ENCODE measurements at places on chromosomes 1 and 21.
A peak's percentile ranks its signal among the peaks of the same experiment; 100 is the strongest.

- DNase-seq, result no peak
Observed at GRCh38 chr1:77068013-77068412, 151.2 kb downstream of the PIGK start.

- no peak for DNase-seq
Observed at GRCh38 chr1:38778051-38778450, 81.5 kb downstream of the RRAGC start.

DNA sequence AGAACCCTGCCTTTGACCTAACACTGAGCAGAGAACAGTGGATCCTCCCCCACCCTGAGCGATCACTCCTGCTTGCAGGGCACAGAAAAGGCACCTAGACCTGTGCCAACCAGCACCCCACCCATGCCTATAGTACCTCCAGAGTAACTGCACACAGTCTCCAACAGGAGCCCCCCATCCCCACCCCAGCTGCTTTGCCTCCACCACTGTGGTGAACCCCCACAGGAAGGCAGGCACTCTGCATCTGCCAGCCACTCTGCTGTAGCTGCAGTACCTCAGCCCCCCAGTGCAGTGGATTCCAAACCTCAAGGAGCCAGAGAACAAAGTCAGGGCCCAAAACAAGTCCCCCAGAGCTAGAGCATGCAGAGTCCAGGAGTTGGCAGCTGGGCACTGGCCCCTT is 10.7 kb downstream of the SPATC1L start:
- no peak for DNase-seq

- DNase-seq, result no peak
Observed at GRCh38 chr1:53031732-53032131, 30.3 kb upstream of the PODN start.

DNA sequence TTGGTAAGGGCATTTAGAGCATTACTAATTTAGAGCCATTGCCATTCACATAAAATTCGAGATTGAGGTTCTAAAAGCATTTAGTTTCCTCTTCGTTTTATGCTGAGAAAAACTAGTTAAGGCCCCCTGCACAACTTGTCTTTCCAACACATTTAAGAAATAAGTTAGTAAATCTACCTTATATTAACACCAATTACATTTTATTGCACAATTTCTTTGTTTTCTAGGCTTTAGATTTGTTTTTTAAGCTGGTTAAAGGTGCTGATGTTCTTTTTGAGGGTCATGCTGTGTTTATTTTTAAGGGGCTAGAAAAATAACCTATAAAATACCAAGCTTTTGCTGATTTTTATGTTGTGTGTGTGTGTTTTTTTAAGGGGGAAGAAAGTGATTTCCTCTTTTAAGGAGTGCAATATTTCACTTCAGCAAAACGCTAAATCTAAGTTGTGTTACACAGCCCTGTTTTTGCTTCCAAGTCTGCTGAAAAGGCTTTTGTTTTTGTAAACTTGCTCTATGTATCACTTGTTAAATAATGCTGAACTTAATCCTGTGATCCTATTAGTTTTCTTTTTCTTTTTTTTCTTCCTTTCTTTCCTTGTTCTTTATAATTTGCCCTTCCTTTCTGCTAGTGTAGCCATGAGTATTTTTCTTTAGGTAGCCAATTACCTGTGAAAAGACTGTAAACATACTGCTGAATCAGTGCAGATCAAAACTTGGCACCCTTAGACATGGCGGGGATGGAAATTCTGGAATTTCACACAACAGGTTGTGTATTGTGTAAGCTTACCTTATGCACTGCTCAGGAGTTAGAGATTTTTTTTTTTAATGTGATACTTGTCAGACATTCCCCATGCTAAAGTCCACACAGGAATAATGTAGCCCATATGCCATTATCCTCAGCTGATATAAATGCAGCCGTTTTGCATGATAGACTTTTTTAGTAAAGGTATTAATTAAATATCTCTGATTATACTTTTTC is 1.5 kb downstream of the CEPT1 start:
- no peak for DNase-seq

- DNase-seq, result peak; percentile 2
Observed at GRCh38 chr1:121516234-121516967, 331.6 kb downstream of the SRGAP2C start.

DNA sequence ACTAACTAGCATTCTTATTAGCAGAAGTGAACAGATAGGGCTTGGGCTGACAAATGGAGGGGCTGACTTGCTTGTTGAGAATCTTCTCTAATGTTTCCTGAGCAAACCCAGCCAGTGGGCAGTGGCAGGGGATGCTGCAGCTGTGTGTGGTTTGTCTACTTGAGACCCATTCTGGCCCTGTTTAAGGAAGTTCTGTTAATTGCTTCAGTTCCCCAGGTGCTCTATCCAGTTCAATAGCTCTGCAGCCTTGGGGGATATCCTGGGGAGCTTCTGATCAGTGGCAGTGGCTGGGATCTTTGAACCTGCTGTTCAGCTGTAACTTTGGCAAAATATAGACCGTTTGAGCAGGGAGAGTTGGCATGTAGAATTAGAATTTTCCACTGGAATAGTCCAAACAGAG is 137.4 kb downstream of the ZNF326 start:
- DNase-seq, result no peak

- DNase-seq, result no peak
Observed at GRCh38 chr1:203564024-203564423, 62.6 kb upstream of the ATP2B4 start.

GRCh38 chr1:221622389-221622788 is 119.5 kb downstream of the DUSP10 start:
- DNase-seq, result no peak

DNA sequence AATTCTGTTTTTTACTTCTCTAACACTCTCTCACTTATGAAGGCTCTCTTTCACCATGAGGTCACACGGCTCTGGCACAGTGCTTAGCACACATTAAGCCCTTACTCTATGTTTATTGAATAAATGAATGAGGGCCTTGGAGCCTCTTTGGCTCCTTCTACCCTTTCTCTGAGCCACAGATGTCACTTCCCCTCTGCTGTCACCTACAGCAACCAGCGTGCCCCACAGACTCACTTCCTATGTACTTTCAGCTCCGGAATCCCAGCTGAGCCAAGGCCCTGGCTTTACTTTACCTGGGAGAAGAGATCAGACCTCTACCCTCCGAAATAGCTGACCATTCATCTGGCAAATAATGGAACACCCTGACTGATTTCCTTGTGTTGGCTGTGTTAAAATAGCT is 53.7 kb upstream of the HMCN1 start:
- DNase-seq, result no peak

DNA sequence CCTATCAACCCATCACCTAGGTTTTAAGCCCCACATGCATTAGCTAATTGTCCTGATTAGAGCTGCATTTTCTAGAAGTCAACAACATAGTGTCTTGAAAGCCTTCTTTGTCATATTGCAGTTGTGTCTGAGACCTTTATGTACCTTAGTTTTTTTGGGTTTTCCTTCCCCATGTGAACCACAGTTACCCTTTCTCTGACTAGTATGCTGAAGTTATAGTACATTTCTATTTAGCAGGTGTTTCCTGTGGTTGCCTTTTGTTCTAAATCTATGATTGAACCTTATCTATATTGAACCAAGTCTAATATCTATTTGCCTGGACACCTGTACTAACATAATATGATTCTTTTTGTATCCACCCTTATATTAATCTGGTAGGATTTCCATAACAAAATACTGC is 135.6 kb downstream of the ST6GALNAC3 start:
- no peak for DNase-seq

- DNase-seq, result no peak
Observed at GRCh38 chr1:90708236-90708786, 8.8 kb downstream of the BARHL2 start.

DNA sequence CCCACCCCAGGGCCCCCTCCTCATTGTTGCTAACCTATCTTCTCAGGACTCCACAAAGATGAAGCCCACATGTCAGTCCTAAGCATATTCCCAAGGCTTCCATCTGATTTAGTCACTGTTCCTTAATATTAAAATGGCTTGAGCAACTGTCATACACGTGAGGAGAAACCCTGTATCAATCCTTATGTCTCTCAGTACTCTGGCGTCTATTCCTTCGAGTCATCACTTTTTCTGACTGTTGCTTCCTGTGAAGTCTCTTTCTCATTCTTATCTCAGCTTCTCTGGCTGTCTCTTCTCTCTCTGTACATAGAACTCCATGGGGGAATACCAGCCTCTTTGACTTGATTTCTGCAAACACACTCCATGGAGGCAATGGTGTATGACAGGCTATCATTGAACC is 98.4 kb downstream of the C4BPA start:
- no peak for DNase-seq

DNA sequence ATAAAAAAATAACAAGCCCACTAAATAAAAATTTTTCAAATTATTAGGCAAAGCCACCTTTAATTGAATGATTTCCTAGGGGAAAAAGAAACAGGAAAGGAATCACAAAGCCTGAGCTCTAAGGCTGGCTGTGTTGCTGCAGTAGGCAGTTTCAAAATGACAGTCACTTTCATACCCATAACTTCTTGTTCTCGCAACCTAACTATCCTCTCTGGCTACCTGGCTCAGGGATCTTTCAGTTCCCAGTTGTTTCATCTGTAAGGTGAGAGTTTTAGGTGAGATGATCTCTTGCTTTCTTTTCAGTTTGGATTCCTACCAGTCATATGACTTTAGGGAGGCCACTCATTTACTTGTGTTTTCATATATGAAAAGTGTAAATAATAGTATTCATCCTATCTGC is 226.1 kb downstream of the ASTN1 start:
- DNase-seq, result no peak

- no peak for DNase-seq
Observed at GRCh38 chr1:22021061-22021460, 19.6 kb downstream of the CELA3A start.

- DNase-seq, result no peak
Observed at GRCh38 chr1:171173069-171173468, 12.0 kb upstream of the FMO2 start.

DNA sequence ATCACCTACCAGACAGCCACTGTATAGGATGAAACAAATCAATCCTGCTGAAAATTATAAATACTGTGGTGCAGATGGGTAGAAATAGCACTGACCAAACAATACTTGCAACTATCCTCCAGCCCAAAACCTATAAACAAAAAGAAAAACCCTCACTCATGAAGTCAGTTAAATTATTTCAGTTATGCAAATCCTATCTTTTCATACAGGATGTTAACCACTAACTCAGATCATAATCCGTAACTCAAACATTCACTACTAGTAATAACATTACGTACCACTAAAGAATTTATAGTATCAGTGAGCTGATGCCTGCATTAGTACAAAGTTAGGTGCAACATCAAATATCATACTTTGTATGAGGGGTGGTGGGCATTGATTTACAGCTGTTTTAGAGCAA is 2.6 kb downstream of the NDC1 start:
- DNase-seq, result no peak

GRCh38 chr1:2646837-2647236 is 14.0 kb upstream of the MMEL1 start:
- no peak for DNase-seq

DNA sequence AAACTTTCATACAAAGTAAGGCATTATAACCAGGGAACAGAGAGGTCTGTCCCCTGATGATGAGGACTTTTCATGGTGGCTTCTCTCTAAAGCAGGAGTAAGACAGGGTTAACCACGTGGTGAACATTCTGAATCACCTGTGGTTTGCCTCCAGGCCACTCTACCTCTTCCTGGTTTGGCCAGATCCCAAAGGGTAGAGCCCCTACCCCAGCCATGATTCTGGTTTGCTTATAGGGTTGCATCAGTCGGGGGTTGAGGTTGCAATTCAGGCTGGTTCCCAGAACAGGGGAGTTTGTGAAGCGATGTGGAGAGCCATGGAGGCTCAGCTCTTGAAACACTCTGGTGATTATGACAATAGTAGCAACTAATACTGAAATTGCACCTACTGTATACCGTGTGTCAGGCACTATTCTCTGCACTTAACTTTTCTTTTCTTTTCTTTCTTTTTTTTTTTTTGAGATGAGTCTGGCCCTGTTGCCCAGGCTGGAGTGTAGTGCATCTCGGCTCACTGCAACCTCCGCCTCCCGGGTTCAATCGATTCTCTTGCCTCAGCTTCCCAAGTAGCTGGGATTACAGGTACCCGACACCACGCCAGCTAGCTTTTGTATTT is 8.3 kb downstream of the CNR2 start:
- DNase-seq, result no peak

GRCh38 chr1:94479682-94480081 is 61.5 kb downstream of the ABCD3 start:
- DNase-seq, result no peak

- no peak for DNase-seq
Observed at GRCh38 chr1:92310185-92310597, 11.3 kb downstream of the RPAP2 start.

GRCh38 chr21:26679284-26679683 is 106.2 kb upstream of the CYYR1 start:
- DNase-seq, result no peak

- DNase-seq, result peak; percentile 41
Observed at GRCh38 chr1:154609398-154610380, 1.7 kb upstream of the ADAR start.

- no peak for DNase-seq
Observed at GRCh38 chr1:3555131-3555920, 56.0 kb downstream of the MEGF6 start.

GRCh38 chr1:236514703-236515442 is 8.9 kb upstream of the LGALS8 start:
- DNase-seq, result no peak

DNA sequence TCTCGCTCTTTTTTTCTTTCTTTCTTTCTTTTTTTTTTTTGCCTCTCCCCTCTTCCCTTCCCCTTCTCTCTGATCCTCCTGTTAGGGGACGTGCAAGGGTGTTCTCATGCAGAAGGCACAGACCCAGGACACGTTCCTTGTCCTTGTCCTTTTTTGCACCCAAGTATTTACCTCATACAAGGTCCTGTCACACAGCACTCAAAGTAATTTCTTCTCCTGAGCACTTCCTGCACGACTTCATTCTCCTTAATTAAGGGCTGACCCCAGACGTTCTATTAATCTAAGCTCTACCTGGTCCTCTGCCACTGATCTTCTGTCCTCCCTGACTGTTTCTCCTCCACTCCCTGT is 424 bp upstream of the PCNX2 start:
- no peak for DNase-seq

DNA sequence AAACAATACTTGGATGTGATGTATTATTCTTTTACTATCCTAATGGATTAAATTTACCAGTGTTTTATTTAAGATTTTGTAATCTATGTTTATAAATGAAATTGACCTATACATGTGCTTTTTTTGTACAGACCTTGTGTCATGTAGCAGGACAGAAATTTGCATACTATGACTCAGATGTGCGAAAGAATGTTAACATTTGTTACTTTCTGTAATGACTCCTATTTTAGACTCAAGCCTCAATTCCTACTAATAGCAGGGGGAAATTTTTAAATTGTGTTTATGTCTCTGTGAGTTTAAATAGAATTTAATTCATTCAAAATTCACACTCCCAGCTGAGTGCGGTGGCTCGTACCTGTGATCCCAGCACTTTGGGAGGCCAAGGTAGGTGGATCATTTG is 21.8 kb upstream of the RIMKLA start:
- DNase-seq, result no peak

DNA sequence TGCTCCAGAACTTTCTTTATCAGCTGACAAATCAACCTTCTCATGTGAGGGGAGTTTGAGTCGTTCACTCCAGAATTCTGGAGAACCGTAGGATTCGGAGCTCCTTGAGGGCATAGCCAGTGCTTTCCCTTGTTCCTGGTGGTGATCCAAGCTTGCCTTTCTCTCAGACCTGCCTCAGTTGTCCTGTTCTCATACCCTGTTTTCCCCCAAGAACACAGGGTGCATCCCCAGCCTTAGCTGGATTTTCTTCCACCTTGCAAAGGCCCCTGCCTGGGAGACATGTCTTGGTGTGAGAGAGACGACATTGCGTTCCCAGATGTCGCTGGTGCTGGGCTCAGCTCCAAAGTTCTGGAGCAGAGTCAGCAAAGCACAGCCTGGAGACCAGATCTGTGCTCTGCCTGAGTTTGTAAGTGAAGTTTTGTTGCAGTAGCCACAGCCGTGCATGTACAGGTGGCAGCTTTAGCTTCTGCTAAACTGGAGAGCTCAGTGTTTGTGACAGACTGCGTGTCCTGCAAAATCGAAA is 40.0 kb downstream of the ABCG1 start:
- DNase-seq, result no peak

Measured in activated effector memory CD4-positive, alpha-beta T cell treated with Interleukin-2 at 50 U/mL for 16 hours (primary cell).